ENCODE measurements at places on chromosomes 11 and 22.
A peak's percentile ranks its signal among the peaks of the same experiment; 100 is the strongest.

- peak; percentile 40 for DNase-seq
Observed at GRCh38 chr11:114192841-114193389, 103.3 kb upstream of the NNMT start.

- no peak for DNase-seq
Observed at GRCh38 chr11:7445564-7445963, 39.7 kb upstream of the OLFML1 start.

- peak; percentile 25 for DNase-seq
Observed at GRCh38 chr22:24030186-24030702, 19.1 kb downstream of the CABIN1 start.

GRCh38 chr22:45804319-45804985 lies 132.8 kb downstream of the ATXN10 start:
- no peak for DNase-seq

DNA sequence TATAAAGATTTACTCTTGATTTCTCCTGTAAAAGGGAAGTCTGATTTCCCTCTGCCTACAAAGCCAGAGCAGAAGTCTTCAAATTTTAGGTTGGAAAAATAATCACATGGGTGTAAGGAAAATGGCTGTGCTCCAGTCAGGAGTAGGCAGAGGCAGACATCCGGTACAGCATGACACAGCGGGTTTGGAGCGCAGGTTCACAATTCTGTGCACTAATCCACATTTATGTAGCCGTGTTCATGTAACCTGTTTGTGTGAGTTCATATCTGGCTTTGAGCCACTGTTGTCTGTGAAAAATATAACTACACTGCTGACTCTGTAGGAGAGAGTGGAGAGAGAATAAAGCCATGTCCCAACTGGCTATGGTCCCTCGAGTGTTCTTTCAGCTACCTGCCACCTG lies 248.0 kb downstream of the CASP12 start:
- peak; percentile 29 for DNase-seq

- no peak for DNase-seq
Observed at GRCh38 chr22:33513388-33514338, 406.6 kb downstream of the LARGE1 start.

- DNase-seq = peak; percentile 17
Observed at GRCh38 chr11:44775366-44775984, 48.7 kb downstream of the TSPAN18 start.

DNA sequence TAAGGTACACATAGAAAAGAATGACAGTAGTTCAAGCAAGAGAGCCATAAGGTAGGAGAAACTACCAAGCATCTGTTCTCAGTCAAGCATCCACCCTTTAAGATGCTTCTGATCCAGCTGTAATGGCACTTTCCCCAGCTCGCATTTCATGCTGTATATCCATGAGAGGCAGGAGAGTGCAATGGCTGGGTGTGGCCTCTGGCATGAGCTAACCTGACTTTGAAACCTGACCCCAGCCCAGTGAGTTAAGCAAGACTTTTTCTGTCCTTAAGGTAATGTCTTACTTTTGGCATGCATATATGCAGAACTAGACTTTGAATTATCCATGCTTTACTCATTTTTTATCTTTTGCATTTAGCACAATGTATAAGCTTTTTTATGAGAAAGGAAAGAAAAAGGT lies 79.8 kb upstream of the CNTN5 start:
- DNase-seq = no peak

DNA sequence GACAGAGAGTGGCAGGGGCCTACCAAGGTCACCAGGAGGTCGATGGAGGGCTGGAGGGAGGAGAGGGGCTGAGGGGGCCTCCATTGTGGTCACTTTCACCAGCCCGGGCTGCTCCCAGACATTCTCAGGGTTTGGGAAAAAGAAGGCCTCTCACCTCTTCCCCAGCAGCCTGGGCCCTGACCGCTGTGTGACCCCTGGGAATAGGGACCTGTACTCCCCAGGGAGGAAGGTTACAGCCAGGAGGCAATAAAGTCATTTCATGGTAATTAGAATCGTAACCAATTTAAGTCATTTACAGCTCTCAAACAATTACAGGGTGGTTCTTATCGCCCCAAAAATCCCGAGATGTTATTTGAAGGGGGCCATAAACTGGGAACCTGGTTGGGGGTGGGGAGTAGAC lies 37.8 kb downstream of the ISX start:
- DNase-seq = no peak

- DNase-seq = no peak
Observed at GRCh38 chr11:16883174-16883573, 131.0 kb downstream of the PLEKHA7 start.

GRCh38 chr22:49010070-49010863 lies 817.4 kb downstream of the BRD1 start:
- DNase-seq = no peak

DNA sequence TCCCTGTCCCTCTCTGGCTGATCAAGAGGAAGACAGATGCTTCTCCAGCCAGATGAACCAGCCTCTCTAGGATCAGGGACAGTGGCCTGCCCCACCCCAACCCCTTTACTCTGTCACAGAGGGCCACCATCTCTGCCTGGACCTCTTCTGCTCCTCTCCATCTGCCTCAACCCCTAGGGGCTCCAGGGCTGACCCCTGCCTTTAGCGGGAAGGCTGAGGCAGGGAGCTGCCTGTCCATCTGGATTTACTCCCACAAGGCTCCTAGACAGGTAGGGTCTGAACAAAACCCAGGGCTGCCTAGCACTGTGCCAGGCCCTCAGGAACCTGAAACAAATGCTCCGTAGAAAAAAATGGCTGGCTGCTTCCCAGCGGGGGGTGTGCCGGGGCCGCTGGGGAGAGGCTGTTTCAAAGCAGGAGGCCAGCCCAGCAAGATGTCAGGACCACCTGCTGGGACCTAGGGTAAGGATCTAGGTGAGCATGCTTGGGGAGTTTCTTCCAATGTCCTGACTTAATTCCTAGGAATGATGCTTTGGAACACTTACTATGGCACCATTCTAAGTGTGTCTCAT lies 3.2 kb downstream of the CHST1 start:
- DNase-seq = no peak

DNA sequence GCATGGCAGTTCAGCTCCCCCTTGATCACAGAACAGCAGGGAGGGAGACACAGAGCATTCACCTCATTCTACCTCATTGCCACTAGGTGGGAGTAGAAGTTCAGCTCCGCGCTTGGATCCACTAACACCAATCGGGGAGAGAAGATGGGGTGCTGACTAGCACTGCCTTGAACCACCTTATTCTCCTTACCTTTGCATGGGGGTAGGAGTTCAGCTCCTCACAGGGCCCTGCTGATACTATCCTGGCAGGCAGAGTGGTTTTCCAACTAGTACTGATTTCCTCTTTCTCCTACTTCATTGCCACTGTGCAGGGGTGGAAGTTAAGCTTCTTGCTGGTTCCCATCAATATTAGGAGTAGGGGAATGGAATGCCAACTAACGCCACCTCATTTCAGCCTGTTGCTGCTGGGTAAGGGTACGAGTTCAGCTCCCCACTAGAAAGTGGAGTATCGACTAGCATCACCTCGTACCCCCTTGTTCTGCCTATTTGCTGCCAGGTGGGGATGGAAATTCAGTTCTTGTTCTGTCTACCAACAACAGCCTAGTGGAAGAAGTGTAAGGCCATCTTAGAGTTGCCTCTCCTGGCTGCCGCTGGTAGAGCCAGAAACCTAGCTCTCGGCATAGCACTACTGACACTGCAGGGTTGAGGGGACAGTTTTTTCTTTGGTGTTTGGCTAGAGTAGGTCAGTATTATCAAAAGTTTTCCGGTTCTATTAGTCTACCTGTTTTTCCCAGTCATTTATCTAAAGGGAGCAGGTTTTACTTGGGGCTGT lies 550.9 kb upstream of the CCDC90B start:
- DNase-seq = peak; percentile 51

DNA sequence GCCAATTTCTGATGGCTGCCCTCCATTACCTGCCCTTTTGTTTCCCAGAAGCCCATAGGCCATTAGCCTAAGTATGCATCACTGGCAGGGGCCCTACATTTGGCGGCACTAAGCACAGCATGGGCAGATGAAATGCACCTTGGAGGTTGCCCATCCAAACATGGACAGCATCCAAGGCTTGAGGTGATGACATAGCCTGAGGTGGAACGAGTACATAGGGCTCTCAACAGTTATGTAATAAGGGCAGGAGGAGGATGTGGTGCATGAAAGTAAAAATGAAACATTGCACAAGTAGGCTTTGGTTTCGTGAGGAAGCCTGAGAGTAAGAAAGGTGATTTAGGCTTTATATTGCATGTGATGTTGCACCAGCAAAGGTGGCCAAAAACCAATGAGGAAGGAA lies 148.1 kb downstream of the FAM76B start:
- DNase-seq = no peak

DNA sequence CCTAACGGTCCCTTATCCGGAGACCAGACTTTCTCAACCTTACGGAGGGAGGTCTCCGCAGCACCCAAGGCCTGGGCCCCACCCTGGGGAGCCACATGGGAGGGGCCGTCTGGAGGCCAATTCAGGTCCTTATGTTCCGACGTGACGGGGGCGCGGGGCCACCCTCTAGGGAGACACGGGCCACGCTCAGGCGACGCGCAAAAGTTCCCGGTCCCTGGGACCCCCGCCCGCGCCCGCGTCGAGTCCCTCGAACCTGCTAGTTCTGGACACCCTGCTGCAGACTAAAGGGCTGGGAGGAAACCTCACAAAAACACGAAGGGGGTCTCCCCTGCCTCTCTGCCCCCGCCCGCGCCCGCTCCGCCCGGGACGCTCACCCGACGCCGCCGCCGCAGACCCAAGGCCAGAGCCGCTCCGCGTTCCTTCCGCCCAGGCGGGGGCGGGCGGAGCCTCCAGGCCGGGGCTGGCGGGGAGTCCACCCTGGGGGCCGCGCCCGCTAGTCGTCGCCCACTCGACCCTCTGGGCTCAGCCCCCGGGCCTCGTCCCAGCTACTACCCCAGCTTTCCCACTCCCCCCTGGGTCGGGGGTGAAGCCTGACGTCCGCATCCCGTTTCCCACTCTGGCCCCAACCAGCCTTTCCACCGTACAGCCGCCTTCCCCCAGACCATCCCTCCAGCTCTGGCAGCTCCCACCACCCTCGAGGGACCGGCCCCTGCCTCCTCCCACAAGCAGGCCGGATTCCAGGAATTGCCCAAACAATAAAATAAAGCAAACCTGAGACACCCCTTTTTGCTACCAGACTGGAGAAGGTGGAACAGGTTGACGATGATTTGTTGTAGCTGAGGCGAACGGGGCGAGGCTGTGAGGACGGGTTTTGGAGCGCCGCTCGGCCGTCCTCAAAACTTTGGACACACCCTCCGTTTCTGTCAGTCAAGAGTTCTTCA lies 2.7 kb downstream of the RNH1 start:
- no peak for DNase-seq

DNA sequence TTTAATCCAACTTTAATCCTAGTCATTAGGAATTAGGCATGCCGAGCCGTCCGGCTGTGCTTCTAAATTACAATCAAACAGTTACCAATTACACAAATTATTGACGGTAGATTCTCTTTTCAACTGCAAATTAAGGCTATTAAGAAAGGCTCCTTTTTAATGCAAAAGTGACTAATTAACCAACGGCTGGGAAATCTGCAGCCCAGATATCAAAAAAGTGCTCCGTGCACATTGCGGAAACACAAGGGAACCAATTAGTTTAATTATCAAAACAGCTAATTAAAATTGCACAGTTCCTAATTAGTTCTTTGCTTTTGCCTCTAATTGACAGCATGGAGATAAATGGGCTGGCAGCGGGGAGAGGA lies 19.4 kb upstream of the LMO1 start:
- peak; percentile 29 for DNase-seq

DNA sequence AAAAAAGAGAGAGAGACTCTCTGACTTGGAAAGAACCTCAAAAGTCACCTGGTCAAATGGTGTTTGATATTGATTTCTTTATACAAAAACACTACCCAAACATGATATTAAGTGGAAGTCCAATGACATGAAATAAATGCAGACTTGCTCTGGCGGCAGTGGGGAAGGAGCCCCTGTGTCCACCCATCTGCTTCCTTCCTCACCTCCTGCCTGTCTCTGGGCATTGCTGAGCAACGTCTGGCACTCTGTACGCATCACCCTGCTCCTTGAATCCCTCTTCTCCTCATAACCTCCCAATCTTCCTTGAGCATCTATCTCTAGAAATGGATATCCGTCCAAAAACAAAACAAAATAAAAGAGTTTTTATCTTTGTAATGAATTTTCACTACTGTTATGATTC lies 39.9 kb upstream of the GRAMD1B start:
- DNase-seq = no peak

GRCh38 chr11:62880803-62881578 lies at the start of gene SLC3A2:
Gene SLC3A2, plus strand, starts transcription at chr11:62880896. Its CDS starts 128 bp downstream, at chr11:62881024.
- peak; percentile 85 for DNase-seq

DNA sequence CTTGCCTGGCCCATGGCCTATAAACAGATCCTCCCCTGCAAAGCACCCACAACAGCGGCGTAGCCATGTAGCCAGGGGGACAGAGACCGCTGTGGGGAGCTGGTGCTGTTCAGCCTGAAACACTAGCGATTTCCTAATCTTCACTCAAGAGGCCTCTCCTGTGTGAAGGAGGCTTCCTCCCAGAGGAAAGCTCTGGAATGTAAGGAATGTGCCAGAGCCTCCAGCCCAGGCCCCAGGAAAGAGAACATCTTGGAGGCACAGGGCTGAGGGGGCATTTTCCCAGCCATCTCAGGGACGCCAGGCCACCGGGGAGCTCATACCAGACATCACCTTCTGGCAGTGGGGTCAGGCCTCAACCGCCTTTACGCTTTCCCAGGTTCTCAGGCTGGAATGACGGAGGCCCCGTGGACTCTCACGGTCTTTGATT lies 24.0 kb downstream of the MIAT start:
- no peak for DNase-seq

GRCh38 chr11:70663815-70664214 lies 265.5 kb downstream of the CTTN start:
- DNase-seq = no peak
